Dermis microvascular lymphatic vessel endothelial cell (primary cell): ENCODE measurements at places on chromosomes 2 and 18.

DNA sequence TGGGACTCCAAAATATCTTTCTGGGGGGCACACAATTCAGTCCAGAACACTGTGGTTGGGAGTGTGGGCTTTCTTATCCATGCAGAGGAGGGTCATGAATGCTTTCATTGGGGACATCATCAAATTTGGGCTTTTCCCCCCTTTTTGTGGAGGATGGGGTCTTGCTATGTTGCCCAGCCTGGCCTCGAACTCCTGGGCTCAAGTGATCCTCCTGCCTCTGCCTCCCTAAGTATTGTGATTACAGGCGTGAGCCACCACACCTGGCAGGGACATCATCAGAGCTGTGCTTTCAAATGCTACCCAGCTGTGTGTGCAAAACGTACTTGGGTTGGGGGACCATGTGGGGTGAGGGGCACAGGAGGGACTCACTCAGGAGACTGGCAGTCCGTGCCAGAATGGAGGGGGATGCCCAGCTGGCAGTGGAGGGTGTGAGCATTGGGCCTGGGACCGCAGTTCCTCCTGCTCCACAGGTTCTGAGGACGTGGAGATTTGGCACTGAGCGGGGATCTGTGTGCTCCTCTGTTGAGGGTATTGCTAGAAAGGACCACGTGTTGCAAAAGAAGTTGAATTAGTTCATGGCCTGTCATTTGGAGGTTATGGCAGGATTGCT lies 24.4 kb downstream of the EMILIN2 start:
- DNase-seq = no peak

GRCh38 chr2:213015387-213016165 lies 135.8 kb downstream of the IKZF2 start:
- no peak for DNase-seq

DNA sequence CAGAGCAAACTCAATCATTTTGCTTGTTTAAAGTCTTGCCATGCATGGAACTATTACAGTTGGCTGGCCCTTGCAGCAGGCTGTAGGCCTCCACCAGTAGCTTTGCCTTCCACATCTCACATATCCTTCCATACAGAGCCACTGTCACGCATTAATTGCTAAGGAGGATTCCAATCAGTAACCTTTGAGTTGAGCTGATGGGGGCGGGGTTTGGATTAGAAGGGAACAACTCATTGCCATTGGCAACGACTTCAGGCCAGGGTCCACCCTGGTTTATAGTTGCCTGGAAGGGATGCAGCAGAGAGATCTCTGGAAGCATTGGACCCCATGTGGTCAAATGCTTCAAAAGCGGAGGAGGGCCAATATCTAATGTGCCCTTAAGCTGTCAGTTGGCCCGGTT lies 63.3 kb upstream of the TTC39C start:
- DNase-seq = no peak

GRCh38 chr2:83162421-83162820 lies 1296.7 kb downstream of the SUCLG1 start:
- no peak for DNase-seq

DNA sequence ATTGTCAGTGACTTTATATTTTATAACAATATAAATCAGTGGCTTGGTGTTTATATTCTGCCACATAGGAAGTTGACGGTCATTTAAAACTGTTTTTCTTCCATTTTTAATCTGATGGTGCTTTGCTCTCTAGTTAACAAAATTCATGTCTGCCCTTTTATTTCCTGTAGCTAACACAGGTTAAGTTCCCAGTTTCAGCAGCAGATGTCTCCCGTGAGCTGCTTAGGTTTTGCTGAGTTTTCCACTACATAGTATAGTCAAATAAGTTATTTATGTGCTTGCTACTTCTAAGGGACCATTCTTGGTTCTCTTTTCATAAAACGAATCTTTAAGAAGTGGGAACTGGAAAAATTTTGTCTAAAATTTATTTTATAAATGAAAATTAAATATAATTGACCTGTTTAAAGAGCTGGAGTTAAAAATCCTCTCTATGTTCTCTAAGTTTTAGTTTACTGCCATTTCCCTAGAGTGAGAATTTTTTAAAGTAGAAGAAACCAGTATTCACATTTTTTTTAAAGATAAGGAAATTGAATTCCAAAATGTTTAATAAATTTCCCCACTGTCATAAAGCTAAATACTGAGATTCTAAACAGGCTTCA lies 20.6 kb downstream of the HTR2B start:
- DNase-seq = peak; percentile 59

GRCh38 chr2:69645921-69646320 lies 2.4 kb upstream of the AAK1 start:
- no peak for DNase-seq

GRCh38 chr2:97870396-97870843 lies 125.3 kb downstream of the TMEM131 start:
- peak; percentile 58 for DNase-seq

DNA sequence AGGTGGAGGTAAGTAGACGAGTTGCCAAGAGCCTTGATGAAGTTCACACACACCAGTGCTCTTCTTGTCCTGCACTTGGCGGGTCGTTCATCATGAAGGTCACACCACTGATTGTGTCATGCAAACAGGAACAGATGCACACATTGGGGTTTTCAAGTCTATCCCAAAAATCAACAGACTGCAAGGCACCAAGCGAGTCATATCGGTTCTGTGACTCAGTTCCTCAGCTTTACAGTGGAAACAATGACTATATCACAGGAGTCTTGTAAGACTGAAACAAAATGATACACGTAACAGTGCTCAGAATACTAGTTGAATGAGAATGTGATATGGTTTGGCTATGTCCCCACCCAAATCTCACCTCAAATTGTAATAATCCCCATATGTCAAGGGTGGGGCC lies 526.9 kb upstream of the ID2 start:
- DNase-seq = no peak

GRCh38 chr2:28400419-28400818 lies 7.8 kb downstream of the FOSL2 start:
- no peak for DNase-seq

DNA sequence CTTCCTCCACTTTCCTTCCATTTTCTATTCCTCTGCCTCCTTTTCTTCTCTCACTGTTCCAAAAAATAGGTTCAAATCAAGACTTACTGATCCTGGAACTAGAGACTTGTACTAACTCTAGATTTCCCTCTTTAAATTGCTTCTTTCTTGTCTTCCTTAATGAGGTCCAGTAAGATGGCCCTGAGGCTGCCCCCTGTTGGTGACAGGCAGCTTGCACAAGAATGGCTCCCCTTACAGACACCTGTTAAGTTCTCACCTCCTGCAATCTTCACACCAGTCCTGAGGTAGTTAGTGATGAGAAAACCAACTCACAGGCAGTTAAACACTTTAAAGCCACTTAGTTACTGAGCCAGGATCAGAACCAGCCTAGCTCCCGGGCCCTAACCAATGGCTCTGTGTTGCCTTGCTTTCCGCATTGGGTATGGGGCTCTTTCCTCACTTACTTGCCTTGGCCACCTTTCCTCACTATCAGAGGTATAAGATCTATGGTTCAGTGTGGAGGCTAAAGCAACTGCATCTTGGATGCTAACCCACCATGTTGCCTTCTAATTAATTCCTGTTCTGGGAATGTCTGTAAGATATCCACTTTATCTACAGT lies 130.6 kb downstream of the AKAIN1 start:
- DNase-seq = no peak

DNA sequence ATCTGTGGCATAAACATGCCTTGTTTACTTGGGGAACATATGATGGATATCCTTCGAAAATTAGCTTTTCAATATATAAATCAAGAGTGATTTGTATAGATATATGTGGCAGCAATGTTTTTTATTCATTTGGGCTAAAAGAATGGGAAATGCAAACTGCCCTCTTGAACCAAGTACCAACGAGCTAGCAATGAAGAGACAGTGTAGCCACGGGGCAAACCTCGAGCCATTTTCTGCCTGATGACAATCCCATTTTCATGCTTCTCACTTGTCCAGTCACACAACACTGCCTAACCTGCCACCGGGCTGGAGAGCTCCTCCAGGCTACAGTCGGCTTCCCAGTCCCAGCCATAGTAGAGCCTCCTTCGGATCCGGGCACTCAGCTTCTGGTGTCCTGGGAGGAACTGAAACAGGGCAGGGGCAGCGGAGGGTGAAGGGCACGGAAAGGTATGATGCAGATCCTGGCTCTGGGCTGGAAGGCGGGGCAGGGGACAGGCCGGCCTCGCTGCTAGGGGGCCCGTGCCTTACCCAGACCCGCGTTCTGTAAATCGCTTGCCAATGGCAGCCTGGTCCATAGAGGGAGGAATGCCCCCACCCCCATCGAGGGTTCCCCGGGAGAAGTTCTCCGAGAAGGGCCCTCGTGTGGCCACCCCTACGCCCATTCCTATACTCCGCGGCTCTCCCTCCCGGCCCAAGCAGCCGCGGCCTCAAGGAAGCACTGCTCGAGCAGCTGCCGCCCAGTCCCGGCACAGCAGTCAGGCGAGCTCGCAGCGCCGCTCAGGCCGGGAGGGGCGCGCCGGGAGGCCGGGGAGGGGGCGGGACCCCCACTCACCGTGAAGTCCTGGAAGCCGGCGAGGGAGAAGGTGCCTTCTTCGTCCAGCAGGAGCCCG lies 552 bp downstream of the CNPPD1 start:
- no peak for DNase-seq

DNA sequence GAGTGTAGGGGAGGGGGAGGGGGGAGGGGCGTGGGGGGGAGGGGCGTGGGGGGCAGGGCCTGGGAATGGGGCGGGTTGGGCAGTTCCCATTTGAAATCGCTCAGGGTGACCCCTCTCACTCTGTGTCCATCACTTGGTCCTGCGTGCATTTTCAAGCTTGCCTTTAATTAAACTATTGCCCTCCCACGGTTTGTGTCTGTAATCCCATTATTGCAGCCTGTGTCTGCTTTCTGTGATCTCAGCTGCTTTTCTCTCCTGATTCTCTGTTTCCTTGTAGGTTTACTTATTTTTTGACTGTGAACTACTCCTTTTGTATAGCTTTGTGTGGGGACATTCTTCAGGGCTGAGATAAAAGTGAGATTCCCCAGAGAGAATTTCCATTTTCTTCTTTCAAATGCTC lies 1.3 kb downstream of the DCDC2C start:
- no peak for DNase-seq

DNA sequence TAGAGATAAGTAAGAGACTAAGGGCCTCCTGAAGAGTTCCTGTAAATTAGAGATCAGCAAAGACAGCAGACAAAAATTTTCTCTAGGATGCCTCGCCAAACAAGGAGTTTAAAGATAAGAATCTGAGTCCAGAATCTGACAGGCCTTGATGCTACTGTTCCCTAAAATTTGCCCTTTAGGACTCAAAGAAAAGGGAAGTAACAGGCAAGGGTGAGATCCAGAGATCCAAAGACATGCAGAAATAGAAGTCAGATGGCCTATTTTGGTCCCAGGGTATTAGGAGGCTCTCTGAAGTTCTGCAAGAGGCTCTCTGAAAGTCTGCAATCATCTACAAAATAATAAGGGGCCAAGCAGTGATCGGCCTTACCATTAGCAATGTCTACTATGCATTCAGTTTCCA lies 33.0 kb downstream of the GALNT5 start:
- no peak for DNase-seq

- DNase-seq = peak; percentile 94
Observed at GRCh38 chr18:3060667-3061580, 48.0 kb upstream of the LPIN2 start.

GRCh38 chr18:6776188-6776587 lies 46.7 kb downstream of the ARHGAP28 start:
- DNase-seq = no peak

GRCh38 chr2:62186156-62186905 lies 9.6 kb upstream of the B3GNT2 start:
- DNase-seq = no peak

DNA sequence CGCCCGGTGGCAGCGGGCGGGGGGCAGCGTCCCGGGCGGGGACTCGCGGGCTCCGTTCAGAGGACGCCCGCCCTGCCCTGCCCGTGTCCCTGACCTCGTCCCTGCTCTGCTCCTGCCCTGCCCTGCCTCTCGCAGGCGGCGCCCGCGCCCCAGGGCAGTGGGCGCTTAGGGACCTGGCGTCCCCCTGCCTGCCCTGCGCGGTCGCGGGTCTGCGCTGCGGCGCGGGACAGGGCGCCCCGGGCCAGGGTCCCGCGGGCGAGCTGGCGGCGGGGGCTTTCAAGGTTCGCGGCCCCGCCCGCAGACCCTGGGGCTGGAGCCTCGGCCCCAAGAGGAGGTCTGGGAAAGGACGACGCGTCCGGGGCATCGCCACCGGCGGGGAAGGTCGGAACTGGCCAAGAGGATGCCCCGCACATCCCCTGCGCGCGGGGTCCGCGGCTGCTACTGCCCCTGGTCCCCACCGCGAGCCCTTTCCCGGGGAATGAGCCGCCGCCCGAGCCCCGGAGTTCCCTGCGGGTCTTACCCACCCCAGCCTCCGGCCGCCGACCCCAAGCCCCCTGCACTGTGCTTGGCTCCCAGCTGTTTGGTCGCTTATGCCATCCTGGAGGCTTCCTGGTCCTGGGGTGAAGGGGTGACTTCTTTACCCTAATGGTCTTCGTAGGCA lies 679 bp downstream of the RNF144A start:
- no peak for DNase-seq

DNA sequence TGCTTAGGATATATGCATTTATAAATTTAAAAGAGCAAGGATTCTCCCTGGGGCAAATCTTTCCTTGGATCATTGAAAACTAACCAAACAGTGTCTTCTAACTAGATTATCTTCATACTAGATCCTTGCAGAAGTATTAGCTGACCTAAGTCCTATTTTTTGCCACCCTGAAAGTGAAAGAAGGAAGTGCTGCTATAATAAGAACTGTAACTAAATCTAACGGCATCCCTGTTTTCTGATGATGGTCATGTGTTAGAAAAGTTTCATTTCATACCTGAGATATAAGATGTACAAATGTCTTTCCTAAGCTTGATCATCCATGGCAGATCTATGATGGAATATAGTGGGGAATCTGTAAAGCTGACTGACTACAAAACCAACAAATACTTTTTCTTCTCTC lies 102.7 kb downstream of the MAP2 start:
- DNase-seq = no peak

DNA sequence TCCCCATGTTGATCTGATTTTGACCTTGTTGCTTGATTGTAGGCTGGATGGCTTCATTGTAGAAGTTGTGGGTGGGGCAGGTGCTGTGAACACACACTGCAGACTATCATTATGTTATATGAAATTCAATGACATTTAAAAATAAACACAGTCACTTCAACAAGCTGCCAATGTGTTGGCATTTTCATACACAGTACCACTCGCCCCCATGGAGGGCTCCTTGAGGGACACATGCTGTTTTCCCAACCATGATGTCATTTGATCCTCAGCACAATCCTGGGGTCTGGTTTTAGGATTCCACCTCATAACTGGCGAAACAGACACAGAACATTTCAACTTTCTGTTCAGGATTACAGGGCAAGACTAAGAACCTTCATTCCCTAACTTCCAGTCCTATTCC lies 86.9 kb downstream of the ZCCHC2 start:
- DNase-seq = no peak

DNA sequence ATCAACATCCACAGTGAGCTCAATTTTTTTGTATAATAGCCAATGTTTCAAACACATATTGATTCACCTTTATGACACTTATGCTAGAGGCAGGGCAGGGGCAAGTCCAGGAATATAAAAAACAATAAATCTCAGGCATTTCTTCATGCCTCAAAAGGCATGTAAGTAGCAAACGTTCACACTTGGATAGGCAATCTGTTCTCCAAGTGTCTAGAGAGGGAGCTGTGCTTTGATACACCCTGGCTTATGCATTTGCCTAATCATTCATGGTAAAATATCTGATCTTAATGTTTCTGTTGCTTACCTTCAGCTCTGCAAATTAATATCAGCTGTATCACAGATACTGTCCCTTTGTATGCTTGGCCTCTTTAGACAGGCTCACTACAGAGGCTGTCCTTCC lies 464.5 kb upstream of the SETBP1 start:
- no peak for DNase-seq
